ENCODE measurements at places on chromosomes 2 and 18.

DNA sequence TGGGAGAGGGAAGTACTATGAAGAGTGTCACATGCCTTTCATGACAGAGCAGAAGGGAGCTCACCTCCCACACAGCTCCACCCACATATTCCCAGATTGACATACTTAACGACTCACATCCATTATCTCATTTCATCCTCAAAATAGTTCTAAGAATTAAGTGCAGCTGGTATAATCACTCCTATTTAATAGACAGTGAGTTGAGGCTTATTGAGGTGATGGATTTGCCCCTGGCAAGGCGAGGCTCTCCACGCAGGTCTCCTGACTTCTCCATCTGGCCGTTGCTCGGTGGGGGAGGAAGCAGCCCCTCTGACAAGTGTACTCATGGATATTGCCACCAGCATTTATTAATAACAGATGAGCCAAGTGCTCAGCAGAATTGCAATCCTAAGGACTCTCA lies 81.4 kb downstream of the TGOLN2 start:
- no peak for DNase-seq

- no peak for DNase-seq
These were observed 20.2 kb upstream of the MRO start for GRCh38 chr18:50839996-50840395.

DNA sequence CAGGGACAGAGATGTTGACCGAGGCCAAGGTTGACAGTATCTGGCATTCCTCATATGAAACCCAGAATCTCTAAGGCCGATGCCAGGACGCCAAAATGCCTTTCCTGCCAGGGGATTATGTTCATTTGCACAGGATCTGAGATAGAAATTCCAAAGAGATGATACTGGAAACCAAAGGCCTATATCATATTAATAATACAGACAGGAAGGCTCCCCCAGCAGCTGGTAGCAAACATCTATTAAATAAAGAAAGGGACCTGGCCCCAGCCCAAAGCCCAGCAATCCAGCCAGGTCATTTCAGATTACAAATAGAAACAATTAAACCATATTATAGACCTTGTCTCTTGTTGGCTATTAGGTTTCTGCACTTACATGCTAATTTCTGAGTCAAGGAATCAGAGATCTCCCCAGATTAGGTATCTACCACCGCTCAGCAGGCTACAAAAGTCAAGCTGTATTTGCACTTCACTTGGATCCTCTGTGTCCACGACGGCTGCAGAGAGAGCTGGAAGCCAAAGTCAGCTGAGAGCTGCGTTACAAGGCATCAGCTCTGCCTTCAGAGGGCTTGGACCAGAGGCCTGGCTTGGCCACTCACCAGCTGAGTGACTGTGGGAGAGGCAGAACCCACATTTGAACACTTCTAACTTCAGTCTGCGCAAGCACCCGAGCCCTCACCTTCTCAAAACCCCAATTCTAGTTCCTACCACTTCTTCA lies 269.3 kb upstream of the SIX2 start:
- DNase-seq: no peak

DNA sequence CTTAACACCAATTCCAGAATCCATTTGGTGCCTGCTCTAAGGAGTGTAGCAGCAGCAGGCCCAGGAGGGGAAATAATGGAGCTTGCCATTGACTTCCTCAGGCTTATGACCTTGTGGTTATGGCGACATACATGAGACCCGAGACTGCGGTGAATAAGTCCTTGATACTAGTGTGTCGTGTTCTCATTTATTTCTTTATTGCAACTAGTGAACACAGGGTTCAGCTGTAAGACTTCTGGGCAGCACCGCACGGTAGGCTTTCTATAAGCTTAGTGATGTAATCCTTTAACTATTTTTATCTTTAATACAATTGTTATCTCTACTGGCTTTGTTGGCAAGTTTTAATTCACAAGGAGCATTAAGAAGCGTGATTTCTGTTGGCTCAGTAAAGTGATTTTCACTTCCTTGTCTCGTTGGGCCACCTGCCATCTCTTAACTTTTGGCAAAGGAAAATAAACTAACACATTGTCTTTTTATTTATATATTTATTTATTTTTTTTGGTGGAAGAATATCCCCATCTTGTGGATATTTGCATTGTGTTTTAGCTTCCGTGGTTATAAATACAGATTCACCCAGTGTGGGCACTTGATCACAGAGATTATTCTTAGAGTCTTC lies 139.8 kb downstream of the LTBP1 start:
- DNase-seq: peak; percentile 14

DNA sequence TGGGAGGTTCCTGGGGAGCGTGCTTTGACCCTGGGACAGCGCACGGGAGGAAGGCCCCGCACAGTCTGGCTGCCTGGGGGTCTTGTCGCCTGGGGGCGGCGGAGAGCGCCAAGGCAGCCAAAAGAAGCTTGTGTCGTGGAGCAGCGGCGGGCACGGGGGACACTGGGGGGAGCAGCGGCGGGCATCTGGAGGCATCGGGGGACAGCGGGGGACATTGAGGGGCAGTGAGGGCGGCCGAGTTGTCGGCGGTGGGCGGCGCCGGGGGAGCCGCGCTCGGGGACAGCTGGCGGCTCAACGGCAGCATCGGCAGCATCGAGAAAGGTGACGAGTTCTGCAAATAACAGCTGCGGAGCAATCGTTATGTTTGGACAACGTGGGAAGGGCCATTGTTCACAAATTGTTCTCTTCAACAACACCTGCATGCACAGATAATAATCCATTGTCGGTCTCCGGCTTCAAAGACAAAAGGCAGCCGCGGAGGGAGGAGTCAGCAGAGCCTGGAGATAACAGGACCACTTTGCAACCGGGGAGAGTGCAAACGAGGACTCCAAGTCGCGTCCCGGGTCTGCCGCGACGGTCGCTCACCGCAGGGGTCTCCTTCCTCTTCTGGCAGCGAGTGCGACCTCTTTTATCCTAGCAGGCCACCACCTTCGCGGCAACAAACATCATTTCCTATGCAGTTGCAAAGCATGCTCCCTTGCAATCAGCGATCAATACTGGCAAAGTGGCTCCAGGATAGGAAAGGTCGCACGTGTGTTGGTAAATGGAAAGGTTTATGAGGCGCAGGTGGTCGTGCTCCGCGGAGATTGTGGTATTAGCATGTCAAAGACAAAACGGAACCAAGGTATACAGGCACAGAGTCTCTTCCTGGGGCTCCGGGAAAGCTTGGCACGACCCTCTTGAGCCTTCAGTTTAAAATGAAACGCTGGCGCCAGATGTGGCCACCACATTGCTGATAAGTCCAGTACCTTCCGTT lies 132.3 kb upstream of the DLX2 start:
- no peak for DNase-seq

- peak; percentile 20 for DNase-seq
These were observed 218.2 kb downstream of the RBM43 start for GRCh38 chr2:151043484-151043883.

DNA sequence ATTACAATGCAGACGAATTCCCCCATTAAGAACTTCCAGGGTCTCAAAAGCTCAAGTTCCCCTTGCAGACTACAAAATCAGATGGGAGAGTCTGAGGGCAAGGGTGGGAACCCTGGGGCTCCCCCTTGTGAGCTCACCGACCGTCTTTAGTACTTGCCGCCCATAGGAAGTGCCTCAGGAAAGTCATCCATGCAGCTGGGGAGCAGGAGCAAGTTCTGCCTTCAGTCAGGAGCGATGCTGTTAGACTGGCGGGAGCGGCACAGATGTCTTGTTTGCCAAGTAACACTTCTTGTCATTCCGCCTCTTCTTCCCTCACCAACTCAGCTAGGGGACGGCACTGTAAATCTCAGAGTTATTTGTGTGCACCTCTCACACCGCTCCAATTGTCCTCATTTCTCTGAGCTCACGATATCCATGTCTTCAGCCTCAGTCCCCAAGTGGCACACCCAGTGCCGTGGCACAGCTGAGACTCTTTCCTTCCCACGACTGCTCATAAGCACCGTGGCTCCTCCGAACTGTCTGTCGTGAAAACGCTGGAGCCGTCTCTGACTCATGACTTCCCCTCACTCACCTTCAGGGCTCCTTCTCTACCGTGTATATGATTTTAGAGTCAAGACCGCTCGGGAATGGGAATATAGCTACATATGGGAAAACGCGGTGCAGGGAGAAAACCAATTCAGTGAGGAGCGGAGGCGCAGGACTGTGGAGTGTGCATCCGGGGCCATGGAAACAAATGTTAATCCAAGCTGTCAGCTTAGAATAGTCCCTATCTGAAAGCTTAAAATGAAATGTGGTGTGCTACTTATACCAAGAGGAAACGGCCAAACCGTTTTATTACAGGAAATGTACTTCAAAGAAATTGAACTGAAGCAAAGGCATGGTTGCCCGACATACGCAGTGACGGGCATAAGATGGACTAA lies 34.0 kb downstream of the UXS1 start:
- DNase-seq: no peak

GRCh38 chr2:201880579-201880978 lies 74.2 kb downstream of the CDK15 start:
- no peak for DNase-seq

- no peak for DNase-seq
These were observed 72.2 kb upstream of the MEIS1 start for GRCh38 chr2:66362701-66363100.

GRCh38 chr2:196316050-196316430 lies 144.7 kb upstream of the STK17B start:
- no peak for DNase-seq

DNA sequence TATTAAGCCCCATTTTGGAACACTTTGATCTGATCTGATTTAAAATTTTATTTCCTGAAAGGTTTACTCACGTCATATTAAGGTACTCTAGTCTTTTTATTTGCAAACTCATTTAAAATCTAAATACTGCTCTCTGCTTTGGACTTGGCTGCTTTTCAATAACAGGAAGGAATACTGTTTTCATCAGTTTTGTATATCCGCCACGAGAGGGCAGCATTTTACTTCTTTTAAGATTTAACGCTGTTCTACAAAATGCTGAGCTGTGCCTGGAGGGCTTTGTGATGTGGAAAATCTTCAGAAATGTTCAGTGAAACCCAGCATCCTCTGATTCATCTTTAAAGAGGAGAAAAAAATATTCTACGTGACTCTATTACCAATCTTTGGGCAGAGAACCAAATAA lies 37.5 kb upstream of the SLC38A11 start:
- DNase-seq: peak; percentile 77

- DNase-seq: no peak
These were observed 73.2 kb downstream of the DOCK10 start for GRCh38 chr2:224969095-224969494.

- DNase-seq: no peak
These were observed 164.3 kb upstream of the APCDD1 start for GRCh38 chr18:10289951-10290637.

- DNase-seq: no peak
These were observed 132.2 kb downstream of the DOCK10 start for GRCh38 chr2:224909885-224910573.

DNA sequence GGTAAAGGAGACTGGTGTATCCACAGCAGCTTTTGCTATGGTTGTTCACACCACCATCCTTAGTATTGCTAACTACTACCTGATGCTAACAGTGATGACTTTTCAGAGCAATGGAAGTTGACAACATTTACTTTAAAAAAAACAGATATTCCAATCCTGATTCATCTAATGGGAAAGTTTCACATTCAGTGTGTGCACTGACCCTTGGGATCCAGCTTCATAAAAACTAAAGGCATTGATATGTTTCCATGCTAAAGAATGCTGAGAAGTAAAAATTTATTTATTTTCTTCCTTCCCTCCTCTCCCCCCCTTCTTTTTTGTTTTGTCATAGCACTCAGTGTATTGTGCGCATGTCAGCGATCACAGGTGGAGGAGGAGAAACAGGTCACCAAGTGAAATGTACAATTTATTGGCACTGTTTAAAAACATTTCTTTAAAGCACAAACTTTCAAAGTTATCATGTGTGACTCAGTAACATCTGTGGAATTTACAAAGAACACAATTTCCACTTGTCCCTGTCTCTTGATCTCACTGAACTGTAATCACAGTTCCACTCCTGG lies 229.9 kb downstream of the ALK start:
- DNase-seq: no peak

DNA sequence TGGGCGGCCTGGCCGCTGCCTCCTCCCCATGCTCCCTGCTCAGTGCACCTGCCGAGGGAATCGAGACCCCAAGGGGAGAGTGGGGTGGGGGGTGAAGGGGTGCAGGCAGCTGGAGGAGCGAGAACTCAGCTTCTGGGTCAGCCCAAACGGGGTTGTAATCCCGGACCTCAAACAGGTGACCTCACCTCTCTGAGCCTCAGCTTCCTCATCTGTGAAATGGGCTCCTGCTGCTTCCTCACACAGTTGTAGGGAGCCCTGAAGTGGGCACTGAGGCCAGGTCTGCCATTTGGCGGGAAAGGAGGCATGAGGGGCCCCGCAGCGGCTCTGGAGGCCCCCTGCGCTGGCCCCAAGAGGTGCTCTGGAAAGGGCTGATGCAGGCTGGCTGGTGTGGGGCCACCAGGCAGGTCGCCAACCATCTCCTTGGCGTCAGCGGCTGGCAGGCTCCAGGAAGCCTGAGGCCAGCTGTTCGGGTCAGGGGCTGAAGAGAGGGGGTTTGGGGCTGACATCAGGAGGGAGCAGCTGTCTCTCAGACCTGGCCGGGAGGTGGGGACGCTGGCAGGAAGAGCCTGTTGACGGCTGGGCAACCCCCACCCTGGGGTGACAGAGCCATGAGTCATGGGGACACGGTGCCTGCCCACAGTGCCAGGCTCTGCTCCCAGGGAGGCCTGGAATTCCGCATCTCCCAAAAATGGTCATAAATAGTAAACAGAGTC lies 4.9 kb downstream of the KLHL30 start:
- DNase-seq: peak; percentile 71

DNA sequence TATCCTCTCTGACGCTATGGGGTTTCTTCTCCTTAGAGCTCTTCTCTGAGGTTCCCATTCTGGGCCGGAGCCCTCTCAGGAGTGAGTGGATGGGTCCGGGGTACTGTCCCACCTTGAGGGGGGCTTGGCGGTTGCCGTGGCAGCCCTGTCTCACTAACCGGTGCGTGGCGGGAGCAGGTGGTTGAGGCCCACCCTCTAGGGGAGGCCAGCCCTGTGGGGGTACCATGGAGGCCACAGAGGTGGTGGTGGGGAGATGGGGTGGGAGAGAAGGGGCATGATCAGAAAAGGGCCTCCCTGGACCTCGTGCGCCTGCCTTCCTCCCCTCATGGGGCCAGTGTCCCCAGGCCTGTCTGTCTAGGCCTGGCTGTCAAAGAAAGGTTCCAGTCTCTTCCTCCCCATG lies 22.3 kb downstream of the IGFBP5 start:
- DNase-seq: no peak

GRCh38 chr2:218397820-218398436 lies 1.7 kb upstream of the CTDSP1 start:
- peak; percentile 68 for DNase-seq

DNA sequence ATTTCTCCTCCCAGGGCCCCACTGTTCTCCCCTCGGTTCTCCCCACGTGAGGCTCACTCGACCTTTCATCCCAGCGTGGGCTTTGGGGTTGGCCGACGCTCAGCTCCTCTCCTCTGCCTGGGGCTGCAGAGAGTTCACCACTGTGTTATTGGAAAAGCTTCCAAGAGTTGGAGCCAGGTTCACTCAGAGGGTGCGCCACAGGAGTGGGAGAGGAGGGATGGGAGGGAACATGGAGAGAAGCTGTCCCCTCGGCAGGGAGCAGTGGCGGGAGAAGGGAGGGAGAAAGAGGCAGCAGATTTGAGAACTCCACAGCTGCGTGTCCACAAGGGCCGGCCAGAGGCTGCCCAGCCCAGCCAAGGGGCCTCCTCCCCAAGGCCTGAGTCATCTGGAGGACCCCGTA lies 197.1 kb upstream of the SMAD2 start:
- no peak for DNase-seq

- DNase-seq: no peak
These were observed 268.8 kb downstream of the ARHGAP15 start for GRCh38 chr2:143397884-143398614.

- no peak for DNase-seq
These were observed 888.0 kb upstream of the CHAC2 start for GRCh38 chr2:52879561-52879960.

Measured in LoVo (cell line).